Ecto neural progenitor cell (in vitro differentiated cells): ENCODE measurements at places on chromosomes 7 and 10.

DNA sequence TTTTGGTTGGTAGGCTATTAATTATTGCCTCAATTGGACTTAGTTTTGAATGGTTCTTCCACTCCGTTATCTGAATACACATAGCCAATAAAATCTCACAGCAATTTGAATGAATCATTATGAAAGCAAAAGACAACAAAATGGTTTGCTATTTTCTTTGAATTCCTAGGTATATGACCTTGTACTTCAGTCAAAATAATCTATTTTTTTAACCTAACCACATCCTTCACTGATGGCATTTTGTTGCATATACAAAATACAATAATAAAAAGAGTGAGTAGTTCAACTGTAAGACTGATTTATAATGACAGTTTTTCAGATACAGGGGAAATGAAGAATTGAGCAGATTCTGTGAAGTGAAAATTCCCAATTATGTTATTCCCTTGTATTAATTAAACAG lies 433.1 kb downstream of the HTR7 start:
- DNase-seq, result no peak

- no peak for DNase-seq
Measured at GRCh38 chr7:105218215-105218614, 170.5 kb downstream of the SRPK2 start.

DNA sequence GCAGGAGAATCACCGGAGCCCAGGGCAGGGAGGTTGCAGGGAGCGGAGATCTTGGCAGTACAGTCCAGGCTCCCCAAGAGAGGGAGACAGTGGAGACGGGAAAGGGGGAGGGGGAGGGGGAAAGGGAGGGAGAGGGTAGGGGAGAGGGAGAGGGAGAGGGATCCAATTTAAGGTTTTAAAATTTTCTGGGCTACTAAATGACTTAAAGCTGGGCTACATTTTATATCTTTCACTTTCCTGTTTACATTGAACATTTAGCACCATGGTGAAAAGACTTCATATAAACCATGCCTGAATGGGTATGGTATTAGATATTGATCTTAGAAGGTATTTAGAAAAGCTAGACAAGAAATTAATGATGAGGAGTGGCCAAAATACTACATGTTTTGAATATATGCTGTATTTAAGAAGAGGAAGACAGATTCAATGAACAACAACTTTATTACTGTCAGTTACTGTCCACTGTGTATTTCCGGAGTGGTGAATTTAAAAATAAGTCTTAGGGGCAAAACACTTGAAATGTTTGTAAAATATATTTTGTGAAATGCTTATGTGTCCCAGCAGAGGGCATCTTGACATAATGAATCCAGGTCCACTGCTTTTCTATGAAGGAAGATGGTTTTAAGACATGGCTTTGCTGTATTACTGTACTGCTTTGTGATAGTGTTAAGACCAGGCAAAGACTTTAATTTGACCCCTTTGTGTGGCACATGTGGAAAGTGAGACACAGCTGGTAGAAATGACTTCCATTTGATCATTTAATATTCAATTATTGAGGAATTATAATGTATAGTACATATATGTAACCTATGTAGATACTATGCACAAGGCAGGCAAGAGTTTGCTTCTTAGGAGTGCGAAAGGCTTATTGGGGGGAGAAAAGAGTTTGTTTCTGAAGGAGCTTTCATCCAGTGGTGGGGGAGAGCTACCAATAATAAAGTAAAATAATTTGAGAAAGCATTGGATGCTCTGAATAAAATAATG lies 52.8 kb downstream of the NRF1 start:
- DNase-seq, result no peak

DNA sequence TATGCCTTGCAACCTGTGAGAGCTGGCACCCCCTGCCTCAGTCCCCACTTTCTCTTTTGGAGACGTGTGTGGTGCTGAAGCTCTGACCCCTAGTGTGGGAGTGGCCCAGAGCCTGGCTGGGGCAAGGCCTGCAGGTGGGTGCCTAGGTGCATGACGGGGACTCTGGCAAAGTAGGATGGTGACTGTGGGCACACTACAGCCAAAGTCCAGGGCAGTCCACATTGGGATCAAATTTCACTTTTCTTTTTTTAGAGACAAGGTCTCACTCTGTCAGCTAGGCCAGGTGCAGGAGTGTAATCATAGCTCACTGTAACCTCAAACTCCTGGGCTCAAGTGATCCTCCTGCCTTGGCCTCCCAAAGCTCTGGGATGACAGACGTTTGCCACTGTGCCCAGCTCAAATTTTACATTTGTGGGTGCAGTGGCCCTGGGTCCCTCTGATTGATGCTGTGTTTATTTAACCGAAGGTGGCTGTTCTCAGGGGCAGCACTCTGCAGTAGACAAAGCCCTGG lies 52.3 kb downstream of the NEURL1 start:
- DNase-seq, result no peak

- no peak for DNase-seq
Measured at GRCh38 chr10:99521765-99522469, 10.8 kb upstream of the NKX2-3 start.

- no peak for DNase-seq
Measured at GRCh38 chr10:112535531-112535951, 88.5 kb downstream of the VTI1A start.
